B cell (primary cell): ENCODE measurements at places on chromosomes 3 and 15.

DNA sequence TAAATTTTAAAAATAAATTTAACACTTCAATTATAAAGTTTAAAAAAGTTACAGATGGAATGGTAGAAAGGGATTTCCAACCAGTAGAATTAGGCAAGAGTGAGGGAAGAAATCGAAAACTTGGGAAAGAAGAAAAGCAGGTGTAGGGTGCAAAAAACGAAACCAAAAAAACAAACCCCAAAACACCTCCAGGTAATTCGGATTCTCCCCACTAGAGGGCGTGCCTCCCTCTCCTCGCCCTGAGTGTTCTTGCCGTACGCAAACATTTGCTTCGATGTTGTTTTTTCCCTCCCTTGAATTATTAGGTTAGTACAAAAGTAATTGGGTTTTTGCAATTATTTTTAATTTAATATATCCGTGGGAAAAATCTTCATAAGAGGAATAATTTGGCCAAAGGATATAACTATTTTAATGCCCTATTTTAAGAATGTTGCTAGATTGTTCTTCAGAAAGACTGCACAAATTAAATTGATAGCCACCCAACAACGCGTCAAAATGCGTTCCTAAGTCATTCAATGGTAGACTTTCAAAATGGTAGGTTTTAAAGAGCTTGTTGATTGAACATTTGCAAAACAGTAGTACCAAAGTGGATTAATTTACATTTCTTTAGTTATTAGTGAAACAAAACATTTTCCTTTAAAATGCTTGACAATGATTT is 63.7 kb downstream of the SLC30A4 start:
- peak; percentile 85 for DNase-seq

GRCh38 chr15:73273181-73274002 is 95.4 kb downstream of the HCN4 start:
- peak; percentile 53 for DNase-seq

- no peak for DNase-seq
Measured at GRCh38 chr15:90007076-90007460, 5.9 kb downstream of the ZNF710 start.

DNA sequence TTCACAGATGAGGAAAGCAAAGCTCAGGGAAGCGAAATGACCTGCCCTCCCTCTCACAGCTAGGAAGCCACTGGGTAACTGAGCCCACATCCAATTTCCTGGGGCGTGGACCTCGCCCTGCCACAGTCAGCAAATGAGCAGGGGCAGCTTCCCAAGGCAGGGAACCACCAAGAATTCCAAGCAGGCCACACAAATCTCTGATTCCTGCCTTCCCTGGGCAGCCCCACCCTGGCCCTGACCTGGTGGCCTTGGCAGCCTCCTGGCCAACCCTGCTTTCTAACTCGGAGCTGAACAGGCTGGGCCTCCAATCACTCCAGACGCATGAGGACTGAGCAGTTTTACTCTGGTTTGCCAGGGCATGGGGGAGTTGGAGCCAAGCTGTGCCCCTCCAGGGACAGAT is 203.7 kb upstream of the TLE3 start:
- no peak for DNase-seq

DNA sequence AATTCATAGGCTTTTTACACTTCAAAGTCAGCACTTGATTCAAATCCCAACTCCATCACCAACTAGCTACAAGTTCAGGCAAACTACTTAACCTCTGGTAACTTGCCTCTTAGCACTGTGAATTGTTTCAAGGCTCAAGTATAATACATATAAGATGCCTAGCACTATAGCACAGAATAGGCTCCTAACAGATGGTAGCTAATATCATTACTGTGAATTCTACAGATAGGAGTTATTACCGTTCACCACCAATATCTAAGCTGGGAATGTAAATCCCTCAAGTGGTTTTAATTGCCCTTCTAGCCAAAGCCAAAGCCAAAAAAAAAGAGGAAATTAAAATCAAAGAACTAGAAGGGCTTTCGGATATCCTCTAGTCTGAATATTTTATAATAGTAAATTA is 15.4 kb downstream of the DLG1 start:
- no peak for DNase-seq

DNA sequence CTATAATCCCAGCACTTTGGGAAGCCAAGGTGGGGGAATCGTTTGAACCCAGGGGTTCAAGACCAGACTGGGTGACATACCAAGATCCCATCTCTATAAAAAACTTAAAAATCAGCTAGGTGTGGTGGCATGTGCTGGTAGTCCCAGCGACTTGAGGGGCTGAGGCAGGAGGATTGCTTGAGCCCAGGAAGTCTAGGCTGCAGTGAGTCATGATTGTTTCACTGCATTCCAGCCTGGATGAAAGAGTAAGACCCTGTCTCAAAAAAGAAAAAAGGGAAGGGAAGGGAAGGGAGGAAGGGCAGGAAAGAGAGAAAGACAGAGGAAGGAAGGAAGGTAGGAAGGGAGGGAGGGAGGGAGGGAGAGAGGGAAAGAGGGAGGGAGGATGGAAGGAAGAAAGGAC is 133.7 kb upstream of the LRRN1 start:
- DNase-seq, result no peak

GRCh38 chr15:101479851-101480612 is 9.5 kb downstream of the PCSK6 start:
- DNase-seq, result no peak

DNA sequence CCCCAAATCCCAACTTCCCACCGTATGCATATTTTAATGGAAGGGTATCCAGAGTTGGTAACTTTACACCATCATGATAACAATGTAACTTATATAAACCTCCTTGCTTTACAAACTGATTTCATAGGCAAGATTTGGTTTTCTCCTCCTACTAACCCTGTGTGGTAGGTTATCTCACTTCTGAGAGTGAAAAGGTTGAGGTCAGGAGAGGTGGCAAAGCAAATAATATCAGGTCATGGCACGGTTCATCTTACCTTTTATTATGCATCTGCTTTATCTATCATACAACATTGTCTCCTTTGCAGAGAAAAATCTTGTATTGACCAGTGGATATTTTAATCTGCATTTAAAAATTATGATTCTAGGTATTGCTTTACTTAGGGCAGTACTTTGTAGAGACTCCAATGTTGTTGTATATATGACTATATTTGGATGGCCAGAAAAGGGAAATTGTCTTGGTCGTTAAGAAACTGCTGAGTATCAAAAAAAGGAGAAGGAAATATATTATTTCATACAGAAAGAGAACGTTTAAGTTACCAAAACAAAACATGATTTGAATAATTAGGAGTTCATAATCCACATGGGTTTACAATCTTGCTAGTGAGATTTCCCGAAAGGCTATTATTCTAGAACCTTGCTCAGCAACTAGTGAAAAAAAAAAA is 30.4 kb downstream of the NFKBIZ start:
- no peak for DNase-seq

- no peak for DNase-seq
Measured at GRCh38 chr15:39376371-39376909, 204.4 kb upstream of the THBS1 start.

- no peak for DNase-seq
Measured at GRCh38 chr15:94331731-94332130, 100.4 kb downstream of the MCTP2 start.

DNA sequence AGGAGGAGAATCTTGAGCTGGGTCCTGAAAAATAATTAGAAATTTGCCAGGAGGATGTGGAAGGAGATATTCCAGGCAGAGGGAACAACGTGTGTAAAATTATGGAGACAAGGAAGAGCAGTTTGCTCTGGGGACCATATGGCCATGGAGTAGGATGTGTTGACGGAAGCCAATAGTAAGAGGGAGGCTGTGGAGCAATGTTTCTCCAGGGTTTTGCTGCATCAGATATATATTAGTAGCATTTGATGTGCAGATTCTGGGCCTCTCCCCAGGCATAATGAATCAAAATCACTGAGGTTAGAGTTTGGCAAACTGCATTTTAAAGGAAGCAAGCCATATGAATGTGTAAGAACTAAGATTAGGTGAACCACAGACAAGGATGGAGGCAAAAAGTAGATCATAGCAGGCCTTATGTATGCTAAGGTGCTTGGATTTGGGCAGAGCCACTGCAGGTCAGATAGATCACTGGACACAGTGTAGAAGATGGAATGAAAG is 192.9 kb upstream of the IL12A start:
- no peak for DNase-seq

DNA sequence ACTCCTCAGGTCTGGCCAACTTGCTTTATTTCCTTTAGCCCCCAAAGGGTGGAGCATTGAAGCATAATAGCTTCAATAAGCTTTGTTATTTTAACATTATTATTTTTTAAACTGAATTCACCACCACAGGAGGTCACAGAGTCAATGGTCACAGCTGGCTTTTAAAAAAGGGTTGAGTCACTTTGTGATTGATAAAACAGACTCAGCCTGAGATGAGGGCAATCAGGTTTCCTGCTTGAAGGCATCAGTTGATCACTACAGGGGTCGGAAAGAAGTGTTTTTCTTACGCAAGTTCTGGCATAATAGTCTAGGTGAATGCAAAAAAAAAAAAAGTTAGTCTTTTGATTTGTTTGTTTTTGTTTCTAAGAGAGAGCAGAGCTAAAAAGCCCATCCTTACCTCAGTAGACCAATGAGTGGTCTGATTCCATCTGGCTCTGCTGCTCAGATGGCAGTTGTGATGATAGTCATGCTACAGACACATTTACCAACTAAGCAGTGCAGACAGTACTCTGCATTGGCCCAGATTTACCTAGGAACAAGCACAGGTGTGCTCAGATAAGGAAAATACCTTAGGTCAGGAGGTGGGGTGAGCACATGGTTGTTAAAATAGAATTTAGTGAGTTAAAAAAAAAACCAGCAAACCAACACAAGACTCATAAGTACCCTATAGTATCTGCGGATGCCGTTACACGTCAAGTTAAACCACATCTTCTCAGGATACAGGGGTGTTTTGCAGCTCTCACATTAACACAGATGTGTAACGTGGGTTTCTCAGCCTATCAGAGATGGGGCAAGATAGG is 22.6 kb downstream of the ZNF80 start:
- peak; percentile 72 for DNase-seq

- DNase-seq, result peak; percentile 52
Measured at GRCh38 chr3:187743195-187744141, 1.8 kb downstream of the BCL6 start.

DNA sequence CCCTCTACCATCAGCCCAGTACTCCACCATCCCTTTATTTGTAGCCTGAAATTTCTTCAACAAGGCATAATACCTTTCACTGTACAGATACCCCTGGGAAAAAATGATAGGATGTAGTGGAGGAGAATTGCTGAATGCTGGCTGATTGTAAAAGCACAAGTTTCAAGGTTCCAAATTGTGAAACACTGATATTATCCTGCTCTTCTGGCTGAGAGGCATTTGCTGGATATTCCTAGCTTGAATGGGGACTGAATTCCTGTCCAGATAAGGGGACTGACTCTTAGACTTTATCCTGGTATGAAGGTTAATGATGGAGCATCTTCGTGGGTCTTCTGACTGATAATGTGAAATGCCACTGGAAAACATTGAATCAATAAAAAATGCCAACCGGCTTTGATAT is 9.0 kb upstream of the C3orf85 start:
- DNase-seq, result no peak

DNA sequence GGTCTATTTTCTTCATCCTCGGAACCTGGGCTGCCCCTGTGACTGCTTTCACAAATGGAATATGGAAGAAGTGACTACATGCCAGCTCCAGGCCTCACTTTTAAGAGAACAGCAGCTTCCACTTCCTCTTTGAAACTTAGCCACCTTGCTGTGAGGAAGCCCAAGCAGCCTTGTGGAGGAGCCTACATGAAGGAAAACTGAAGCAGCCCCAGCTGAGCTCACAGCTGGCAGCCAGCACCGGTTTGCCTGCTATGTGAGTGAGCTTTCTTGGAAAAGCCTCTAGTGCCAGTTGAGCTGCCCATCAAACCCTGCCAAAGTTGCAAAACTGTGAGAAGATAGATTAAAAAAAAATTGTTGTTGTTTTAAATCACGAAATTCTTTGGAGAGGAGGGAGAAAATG is 498.0 kb upstream of the PROK2 start:
- DNase-seq, result no peak

GRCh38 chr3:194575484-194576210 is 57.6 kb downstream of the TMEM44 start:
- DNase-seq, result no peak

- DNase-seq, result no peak
Measured at GRCh38 chr3:69386556-69387385, 883 bp upstream of the FRMD4B start.

DNA sequence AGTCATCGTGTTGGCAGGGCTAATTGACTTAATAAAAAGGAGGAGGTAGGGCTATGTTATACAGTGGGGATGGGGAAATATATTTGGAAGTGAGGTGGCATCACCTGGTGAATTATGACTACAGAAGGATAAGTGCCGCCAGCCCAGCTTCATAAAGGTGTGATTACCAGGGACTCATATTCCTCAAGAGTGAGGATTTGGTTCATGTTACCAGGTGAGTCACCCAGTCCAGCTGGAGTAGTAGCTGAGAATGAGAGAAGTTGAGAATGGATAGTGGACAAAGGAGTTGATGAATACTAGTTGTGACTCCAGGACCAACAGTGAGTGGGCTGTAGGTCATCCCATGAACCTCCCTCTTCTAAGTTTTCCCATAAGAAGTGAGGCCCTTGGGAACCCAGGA is 143.0 kb upstream of the GALNT15 start:
- DNase-seq, result no peak
